ENCODE measurements at places on chromosomes 7 and 10.

- DNase-seq, result no peak
These were observed 33.2 kb upstream of the HABP2 start for GRCh38 chr10:113519681-113520115.

DNA sequence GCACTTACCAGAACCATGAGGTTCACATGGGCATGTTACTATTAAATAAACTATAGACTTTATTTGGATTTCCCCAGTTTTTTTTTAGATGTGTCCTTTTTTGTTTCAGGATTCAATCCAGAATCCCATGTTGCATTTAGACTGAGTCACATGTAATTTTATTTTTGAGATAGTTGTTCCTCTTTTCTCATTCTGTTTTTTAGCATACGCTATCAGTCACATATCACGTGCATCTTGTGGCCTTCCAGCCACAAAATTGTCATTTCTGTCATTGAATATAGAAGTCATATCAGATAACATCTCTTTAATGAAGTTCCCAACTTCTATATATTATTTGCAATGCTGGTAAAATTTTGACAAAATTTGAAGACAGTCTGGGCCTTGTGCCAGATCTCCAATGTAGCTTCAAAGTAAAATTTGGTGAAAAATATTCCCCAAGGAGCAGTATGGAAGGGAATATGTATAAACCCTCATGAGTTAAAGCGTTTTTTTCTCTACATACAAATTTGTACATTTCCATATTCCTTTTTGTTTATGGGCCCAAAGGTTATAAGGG is 132.3 kb upstream of the MKI67 start:
- no peak for DNase-seq

- no peak for DNase-seq
These were observed 955.0 kb downstream of the GATA3 start for GRCh38 chr10:9009505-9009904.

GRCh38 chr7:129498021-129498420 is 4.3 kb upstream of the SMKR1 start:
- DNase-seq, result no peak

DNA sequence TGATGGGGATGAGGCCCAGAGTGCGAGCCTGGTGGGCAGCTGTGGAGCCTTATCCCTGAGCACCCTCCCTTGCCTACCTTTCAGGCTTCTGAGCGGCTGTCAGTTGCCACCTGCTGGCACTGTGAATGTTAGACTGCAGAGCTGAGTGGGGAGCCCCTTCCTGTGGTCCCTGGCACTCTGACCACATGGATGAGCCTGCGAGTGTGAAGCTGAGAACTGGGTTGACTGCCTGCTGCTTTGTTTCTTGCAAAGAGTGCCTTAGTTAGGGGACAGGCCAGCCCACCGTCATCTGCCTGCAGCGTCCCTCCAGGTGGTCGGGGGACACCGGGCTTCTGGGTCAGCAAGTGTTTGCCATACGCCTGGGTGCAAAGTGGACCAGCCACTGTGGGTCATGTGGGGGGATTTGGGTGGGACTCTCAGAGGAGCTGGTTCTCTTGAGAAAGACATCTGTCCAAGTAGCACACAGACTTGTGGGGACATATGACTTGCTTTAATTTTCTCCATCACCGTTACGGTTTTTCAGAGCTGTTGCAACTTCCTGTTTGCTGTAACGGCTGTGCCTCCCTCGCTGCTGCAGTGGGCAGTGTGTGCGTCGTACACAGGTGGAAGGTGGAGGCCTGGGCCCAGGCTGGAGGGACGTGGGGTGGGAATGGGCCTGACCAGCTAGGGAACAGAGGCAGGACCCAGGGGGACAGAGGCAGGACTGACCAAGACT is 13.7 kb downstream of the INPP5A start:
- DNase-seq, result no peak

DNA sequence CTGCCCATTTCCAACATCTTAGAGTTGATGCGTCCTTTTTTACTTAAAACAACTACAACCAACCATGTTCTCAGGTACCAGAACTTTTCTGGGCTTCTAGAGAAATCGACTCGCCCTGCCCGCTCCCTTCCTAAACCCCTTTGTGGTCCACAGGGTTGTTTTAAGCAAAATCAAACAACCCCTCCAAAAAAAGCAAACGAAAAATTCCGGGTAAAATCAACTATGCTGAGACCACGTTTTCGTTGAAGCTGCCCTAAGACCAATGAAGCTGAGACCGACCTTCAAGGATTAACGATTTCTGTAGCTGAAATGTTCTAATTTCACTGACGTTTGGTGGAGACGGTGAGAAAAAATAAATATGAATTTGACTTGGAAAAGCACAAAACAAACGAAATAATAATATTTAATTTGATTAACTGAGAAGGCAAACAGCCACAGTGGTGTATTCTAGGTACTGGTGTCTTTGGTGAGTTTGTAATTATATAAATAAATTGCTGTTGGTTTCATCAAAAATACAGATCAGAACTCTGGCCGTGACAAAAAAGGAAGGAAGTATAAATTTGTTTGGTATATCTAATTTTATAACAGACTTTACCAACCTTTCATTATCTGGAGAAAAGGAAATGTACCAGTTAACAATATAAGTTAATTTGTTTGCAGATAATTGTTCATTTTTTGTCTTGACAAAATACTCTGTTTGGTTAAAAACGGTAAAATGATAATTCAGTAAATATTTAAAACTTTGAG is 4.7 kb upstream of the IGF2BP3 start:
- no peak for DNase-seq

DNA sequence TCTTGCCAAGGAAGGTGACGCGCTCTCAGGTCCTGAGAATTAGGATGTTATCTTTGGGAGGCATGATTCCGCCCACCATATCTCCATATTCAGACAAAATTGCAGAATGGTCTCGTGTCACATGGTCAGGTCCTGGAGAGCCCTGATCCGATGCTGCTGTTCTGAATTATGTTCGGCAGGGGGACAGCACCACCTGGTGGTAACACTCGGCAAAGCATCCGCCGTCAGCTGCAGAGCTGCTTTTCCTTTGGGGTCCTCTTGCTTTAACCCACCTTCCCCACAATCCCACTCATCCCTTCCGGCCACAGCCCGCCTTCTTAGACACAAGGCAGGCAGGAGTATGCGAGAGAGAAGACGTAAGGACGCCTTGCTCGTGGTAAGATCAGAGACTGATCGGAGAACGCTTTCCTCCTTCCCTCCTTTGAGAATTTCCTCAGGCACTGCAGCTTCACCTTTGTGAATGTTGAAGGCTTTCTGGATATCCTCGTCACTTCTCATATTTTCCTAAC is 327.8 kb upstream of the C7orf33 start:
- no peak for DNase-seq

DNA sequence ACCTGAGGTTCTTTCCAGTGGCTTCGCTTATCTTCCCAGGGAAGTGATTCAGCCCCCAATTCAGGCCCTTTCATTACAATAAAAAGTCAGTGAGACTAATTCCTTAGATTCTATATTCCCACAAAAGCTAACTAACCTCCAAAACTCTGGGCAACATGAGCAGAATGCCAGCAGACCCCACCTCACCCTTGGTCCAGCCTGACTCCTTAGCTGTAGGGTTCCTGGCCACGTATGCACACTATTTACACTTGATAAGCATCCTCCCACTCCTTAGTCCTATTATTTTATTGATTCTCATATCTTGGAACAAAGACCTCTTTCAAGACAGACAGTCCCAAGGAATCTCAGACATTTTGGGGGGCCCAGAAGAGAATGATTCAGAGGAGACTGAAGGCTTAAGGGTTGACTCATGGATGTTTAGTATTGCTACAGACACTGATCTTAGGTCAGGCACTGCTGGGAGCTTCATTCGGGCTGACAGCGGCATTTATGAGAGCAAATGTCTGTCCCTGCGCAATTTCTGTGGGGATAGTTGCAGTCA is 162.6 kb upstream of the GDF10 start:
- no peak for DNase-seq

DNA sequence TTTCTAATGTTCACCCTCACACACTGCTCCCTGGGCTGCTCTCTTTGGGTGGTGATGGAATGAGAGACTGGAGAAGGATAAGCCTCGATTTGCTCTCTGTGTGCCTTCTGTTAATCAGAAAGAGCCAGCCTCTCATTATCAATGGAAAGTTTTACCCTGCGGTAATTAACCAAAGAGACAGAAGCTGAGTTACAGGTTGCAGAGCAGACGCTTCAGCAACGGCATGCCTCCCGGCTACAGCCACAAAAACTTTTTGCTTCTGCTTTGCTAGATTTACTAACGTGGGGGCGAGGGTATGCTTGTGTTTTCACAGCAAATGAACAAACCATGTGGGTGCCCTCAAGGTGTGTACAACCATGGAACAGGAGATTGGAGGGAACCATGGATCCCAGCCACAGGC is 18.0 kb downstream of the GIMAP4 start:
- DNase-seq, result no peak

GRCh38 chr10:105024184-105024583 is 383.1 kb downstream of the SORCS3 start:
- no peak for DNase-seq

DNA sequence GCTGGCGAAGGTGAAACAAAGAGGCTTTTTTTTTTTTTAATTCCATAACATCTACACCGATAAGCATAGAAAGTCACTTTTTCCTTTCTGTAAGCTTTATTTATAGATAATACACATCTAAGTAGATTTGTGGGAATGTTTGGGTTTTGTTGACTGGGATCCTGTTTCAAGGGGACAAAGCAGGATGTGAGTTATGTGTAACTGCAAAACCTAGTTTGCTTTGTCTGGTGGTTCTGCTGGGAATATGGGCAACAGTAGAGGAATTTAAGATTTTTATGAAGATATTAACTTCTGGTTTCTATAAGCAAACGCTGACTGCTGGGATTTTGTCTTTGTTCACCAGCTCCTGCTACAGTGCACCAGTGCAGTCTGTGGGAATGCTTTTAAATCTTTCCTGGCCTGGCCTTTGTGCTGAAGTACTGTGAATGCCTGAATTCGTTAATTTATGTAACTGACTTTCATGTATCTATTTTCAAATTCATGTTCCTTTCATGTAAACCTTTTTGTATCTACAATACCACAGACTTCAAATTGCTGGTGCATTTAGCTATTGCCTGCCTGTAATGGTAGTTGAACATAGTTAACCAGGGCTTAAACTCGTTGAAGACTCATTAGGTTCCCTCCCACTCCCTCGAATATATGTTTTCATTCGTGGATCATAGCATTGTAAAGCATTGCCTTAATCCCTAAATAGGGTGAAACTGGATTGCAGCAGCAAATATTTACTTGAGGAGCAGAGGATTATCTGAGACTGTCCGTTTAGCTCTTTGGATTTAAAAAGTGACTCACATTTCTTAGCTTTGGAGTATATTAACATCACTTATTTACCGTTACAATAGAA is 1.5 kb downstream of the KLHL7 start:
- DNase-seq, result no peak

DNA sequence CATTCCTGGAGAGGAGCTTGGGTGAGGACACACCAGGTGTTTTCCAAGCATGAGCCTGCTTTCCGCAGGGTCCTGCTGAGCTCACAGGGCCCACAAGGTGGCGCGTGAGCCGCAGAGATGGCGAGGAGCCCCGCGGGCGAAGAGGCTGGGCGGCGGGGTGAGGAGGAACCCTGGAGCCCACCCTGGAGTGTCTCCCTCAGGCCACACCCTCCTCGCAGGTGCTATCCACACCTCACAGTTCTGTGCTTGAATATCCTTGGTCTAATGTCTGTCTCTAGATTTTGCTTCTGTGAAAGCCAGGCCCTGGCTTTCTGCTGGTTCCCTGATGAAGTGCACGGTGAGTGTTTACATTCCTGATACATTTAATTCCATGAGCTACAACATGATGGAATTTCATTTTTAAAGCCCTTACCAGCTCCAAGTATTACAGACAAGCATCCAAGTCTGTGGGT is 433.6 kb downstream of the ACTR3B start:
- peak; percentile 14 for DNase-seq

- no peak for DNase-seq
These were observed 1.6 kb downstream of the AVPI1 start for GRCh38 chr10:97685395-97685958.

- no peak for DNase-seq
These were observed 7.6 kb downstream of the CALCR start for GRCh38 chr7:93566876-93567275.

DNA sequence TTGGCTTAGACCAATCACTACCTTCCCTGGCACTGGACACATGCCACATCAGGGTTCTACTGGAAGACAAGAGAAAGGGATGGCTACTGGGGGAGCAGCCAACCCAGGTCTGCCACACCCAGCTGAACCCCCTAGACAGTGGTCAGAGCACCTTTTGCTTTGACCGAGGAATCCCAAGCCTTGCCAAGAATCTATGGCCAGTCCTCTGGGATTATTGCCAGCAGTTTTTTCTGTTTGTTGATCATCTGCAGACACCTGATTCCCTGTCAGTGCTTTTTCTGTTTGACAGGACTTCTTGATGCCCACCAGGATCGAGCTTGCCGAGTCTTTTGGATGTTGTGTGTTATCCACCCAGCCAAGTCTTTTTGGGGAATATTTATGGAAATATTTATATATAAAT is 476.2 kb upstream of the GALNT17 start:
- DNase-seq, result no peak

Data from cerebellar nuclear complex (tissue), 1 donor.